Iris pigment epithelial cell (primary cell): ENCODE measurements at places on chromosomes 2 and 18.

DNA sequence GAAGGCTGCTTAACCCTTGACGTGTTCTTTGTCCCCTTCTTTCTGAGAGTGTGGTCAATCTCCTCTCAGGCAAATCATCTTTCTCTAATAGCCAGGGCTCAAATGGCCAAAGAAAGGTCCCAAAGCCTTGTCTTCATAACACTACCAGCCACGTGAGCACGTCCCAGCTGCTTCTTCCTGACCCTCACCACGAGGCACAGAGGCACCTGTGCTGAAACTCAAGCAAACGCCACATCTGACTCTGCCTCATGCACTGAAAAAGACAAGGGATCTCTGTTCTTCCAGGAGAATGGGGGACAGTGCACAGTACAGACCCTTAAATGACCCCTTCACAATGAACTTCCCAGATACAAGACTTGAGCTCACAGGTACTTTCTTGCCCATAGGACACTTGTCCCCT lies 31.8 kb downstream of the BCL11A start:
- DNase-seq: no peak

DNA sequence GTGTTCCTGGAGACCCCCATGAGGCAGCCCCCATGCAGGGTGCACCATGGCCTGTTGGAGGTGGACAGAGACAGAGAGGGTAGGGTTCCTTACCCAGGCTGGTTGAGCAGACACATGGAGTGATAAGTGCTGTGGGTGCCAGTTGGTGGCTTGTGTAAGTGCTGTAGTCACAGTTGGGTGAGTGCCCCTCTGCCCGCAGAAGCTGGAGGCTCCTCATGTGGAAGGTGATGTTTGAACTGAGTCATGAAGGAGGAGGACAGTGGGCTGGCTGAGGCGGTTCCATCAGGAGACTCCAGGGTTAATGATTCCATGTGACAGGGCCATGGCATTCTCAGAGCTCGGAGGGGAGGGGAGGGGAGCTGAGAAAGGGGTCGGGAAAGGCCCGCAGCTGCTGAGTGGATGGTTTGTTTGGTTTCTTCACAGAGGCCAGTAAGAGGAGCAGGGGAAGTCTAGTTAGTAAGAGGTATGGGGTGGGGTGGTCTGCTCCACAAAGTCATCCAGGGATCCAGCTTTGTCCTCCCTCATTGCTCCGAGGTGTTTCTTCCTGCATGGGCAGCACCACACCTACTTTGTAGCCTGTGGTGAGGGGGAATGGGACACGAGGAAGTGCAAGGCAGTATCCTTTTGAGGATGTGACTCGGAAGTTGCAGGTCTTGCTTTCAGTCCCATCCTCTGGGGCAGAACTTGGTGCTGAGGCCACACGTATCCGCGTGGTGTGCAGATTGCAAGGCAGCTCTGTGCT lies 13.6 kb downstream of the IMPA2 start:
- peak; percentile 19 for DNase-seq

DNA sequence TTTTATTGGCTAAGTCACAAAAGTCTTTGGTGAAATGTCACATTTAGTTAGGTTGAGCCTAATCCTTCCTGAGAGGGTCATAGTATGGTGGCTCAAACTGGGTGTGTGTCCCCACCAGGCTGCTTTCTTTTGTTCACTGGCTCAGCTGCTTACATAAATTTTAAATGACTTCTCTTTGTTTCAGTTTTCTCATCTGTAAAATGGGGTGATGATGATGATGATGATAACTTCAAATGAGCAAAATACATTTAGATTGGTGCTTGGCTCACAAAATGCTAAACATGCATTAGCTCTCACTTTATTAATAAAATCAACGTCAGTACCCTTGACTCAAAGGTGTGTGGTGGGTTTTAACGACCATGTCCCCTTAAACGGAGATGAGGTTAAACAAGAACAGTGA lies 7.2 kb upstream of the TAF1B start:
- no peak for DNase-seq

DNA sequence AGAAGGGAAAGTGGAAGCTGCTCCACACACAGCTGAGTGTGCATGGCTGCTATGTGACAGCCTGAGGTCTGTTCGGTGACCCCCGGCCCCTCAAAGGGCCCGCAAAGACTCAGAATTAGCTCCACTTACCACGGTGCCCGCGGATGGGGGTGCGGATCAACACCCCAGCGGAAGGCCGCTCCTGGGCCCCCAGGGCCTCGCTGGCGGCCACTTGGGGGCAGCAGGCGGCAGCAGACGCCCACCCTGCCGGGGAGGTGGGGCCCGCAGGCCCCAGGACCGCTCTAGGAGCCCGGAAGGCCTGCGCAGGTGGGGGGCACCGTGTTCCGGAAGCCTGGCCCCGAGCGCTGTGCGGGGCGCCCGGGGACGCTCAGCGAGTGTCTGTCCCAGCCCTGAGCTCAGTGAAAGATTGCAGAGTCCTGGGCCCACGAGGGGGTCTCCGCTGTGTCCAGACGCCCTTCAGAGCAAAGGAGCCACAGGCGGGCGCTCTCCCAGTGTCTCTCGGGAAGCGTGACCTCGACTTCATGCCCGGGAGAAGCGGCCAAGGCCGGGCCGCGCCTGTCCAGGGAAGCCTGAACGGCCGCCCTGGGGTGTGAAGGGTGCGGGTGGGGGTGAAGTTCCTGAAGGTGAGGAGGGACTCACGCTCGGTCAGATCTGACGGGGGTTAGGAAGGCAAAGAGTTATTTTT lies 118.7 kb downstream of the VAPA start:
- DNase-seq: no peak

DNA sequence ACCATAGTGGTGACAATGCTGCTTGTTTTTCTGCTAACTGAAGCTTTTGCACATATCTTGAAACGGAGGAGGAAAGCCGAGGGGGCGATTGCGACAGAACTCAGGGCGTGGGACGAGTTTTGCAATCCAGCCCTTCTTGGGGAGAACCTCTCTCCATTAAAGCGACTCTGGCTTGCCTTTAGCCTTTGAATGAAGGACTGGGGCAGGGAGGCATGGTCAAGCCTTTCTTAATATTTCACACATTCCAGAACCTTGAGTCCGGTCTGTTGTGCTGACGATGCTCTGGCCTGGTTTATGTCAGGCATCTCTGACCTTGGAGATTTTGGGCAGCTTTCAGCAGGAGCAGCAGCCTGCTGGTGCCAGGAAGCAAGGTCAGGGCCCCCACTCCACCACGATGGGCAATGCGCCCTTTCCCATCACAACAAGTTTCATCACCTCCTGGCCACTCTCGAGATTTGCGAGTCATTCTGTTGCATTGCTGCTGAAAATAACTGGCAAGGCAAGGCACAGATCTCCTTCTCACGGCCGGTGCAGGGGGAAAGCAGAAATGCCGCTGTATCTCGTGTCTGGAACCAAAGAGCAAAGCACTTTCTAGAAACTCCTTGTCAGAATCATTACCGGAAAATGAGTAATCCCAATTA lies 10.8 kb downstream of the EMILIN2 start:
- peak; percentile 80 for DNase-seq

- no peak for DNase-seq
Observed at GRCh38 chr2:72947952-72948830, 30.9 kb downstream of the EMX1 start.

- no peak for DNase-seq
Observed at GRCh38 chr2:64196963-64197362, 52.7 kb upstream of the PELI1 start.

GRCh38 chr2:200177971-200178911 lies 128.3 kb upstream of the SPATS2L start:
- peak; percentile 8 for DNase-seq

DNA sequence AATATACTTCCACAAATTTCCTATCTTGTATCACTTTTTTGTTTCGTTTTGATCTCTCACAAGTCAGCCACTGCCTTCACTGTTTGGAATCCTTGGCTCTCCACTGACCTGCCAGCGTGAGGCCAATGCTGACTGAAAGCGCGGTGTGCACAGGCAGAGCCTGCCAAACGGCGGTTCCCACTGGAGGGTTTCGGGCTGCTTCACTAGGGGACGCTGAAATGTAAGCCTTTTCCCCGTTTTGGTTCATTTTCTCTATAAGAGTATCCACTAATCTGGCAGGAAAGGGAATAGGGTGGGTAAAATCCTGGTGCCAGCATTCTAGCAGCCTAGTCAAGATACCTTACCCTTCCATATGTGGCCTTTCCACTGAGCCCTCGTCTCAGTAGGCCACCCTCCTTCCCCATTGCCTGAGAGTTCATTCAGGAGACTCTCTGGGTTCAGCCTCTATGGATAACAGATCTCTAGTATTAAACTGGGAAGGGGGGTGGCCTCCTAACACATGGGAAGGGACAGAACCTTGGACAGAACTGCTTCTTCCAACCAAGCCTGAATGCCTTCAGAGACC lies 91.5 kb downstream of the DYM start:
- no peak for DNase-seq

GRCh38 chr2:192877159-192877558 lies 682.4 kb upstream of the TMEFF2 start:
- DNase-seq: no peak

GRCh38 chr18:31102941-31103340 lies 720 bp upstream of the DSC2 start:
- no peak for DNase-seq

- DNase-seq: no peak
Observed at GRCh38 chr18:35406666-35407065, 29.5 kb upstream of the ZNF396 start.

DNA sequence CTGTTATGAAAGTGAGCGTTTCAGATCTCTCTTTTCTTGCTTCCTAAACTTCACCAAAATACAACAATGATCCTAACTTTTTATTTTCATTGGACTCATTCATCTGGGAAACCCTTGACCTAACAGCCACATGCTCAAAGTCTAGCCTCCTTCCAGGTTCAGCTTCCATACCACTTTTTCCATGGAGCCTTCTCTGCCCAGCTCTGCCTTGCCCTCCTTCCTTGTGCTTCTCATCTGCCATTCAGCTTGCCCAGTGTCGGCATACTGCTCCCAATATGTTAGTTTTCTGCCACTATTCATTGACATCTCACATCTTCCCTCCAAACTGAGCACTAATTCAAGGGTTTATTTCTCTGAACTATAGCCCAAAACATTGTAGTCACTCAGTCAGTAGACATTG lies 214.7 kb downstream of the RAD51AP2 start:
- peak; percentile 52 for DNase-seq

- no peak for DNase-seq
Observed at GRCh38 chr2:241519669-241520068, 11.3 kb upstream of the STK25 start.

DNA sequence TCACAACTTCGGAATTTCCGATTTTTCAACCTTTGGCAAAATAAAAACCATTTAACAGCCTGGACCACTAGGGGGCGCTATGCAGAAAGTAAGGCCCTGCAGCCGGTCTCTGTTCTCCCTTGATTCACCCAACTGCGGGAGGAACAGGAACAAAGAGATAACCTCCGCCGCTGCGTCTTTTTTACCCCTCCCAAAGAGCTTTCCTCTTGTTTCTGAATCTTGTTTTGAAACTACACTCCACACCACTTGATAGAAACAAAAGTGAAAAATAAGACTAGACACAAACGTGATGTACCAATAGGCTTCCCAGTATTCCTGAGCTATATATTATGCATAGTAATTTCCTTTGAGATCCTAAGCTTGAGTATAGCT lies 231.2 kb downstream of the MYO3B start:
- DNase-seq: peak; percentile 67

GRCh38 chr2:227473806-227474205 lies 1.9 kb downstream of the AGFG1 start:
- no peak for DNase-seq

DNA sequence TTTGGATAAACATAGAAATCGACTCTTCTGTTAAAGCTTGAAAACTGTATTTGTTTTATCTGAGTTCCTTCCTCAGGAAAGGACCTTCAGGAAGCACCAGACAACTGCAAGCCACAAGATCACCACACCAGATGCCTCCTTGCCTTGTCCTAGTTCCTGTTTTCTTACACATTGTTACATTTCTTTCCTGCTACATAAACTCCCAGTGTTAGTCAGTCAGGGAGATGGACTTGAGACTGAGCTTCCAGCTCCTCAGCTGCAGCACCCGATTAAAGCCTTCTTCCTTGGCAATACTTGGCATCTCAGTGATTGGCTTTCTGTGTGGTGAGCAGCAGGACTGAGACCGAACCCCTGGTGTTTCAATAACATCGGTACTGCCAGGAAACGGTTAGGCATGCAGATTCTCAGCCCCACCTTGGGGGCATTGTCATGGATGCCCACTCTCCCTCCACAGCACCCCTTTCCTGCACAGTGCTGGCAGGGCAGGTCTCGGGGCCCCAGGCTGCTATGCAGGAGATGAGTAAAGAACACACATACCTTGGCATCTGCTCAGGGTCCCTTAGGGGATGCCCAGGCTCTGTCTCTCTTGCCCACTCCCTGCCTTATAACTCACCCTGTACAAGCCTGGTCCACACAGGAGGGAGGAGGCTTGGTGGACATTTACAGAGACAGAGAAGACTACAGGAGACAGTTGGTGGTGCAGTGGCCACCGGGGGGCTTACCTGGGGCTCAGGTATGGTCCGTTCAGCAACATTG lies 32.6 kb downstream of the ANKMY1 start:
- DNase-seq: no peak

- DNase-seq: peak; percentile 91
Observed at GRCh38 chr2:9558948-9559381, 3.3 kb upstream of the ADAM17 start.

GRCh38 chr2:30932870-30933269 lies 125.6 kb upstream of the CAPN13 start:
- DNase-seq: no peak

- no peak for DNase-seq
Observed at GRCh38 chr2:233938676-233939370, 21.6 kb downstream of the TRPM8 start.

GRCh38 chr18:26628017-26628416 lies 79.7 kb upstream of the KCTD1 start:
- no peak for DNase-seq

DNA sequence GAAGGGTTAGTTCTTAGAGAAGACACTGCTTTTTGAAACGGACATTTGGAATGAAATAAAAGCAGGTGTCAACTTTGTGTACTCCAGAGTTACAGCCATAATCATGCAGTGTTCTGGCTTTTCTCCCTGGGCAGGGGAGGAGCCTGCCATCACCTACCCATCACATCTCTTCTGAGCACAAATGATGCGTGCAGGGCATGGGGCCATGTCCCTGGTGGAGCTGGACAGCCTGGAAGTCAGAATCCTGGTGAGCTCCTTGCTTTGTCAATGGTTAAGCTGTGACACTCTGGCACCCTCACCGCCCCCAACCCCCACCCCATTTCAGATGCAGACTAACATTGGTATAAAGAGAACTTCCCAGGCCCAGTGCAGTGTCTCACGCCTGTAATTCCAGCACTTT lies 53.1 kb downstream of the PDCL3 start:
- DNase-seq: no peak

GRCh38 chr2:47373747-47374146 lies 29.2 kb upstream of the MSH2 start:
- no peak for DNase-seq

GRCh38 chr2:181657379-181657778 lies 474 bp upstream of the CERKL start:
- DNase-seq: no peak

GRCh38 chr2:26067980-26068507 lies 34.2 kb downstream of the RAB10 start:
- no peak for DNase-seq

DNA sequence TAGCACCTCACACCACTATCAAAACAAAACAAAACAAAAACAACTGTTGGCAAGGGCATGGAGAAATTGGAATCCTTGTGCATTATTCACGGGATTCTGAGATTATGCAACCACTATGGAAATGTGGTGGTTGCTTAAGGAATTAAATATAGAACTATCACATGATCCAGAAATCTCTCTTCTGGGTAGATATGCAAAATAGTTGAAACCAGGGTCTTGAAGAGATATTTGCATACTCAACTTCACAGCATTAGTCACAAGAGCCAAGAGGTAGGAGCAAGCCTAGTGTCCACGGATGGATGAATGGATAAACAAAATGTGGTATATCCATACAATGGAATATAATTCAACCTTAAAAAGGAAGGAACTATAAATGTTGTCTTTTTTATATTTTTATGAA lies 7.0 kb downstream of the TMEM131 start:
- no peak for DNase-seq
